Panc1 (cell line): ENCODE measurements at places on chromosomes 16 and 17. TPM values are rescaled to one million over a fixed set of nuclear protein-coding genes. Genes with fewer than 3 reads are reported as not detected.

Gene SNRNP25
- total RNA-seq = 83.5 TPM

Gene CD300E
- not detected for total RNA-seq

DNA sequence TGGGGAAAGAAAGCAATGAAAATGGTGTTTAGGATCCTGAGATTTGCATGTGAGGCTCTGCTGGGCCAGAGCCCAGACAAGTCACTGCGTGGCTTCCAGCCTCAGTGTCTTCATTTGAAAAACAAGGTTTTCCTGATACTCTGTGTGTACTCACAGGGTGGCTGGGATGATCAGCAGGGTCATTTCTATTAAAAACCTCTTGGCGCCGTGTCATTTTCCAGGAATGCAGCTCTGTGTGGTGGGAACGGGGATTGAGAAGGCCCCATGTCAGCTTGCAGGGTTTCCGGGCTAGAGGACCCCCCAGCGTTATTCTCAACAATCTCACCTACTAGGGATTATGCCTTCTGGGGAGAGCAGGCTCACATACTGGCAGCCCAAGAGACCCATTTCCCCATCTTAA lies 73.5 kb downstream of the FOXL1 start:
- DNase-seq = no peak

DNA sequence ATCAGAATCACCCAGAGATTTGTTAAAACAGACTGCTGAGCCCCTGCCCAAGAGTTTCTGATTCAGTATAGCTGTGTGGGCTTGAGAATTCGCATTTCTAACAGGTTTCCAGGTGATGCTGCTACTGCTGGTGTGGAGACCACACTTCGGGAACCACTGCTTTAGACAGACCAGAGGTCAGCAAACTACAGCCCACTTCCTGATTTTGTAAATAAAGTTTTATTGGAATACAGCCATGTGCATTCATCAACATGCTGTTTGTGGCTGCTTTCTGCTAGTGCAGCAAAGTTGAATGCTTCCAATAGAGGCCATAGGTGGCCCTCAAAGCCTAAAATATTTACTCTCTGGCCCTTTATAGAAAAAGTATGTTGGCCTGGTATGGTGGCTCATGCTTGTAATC lies 32.6 kb upstream of the CLEC19A start:
- DNase-seq = no peak

- DNase-seq = no peak
Measured at GRCh38 chr16:67245674-67246080, 1.6 kb downstream of the FHOD1 start.

GRCh38 chr16:47571049-47571448 lies 109.9 kb downstream of the PHKB start:
- no peak for DNase-seq

DNA sequence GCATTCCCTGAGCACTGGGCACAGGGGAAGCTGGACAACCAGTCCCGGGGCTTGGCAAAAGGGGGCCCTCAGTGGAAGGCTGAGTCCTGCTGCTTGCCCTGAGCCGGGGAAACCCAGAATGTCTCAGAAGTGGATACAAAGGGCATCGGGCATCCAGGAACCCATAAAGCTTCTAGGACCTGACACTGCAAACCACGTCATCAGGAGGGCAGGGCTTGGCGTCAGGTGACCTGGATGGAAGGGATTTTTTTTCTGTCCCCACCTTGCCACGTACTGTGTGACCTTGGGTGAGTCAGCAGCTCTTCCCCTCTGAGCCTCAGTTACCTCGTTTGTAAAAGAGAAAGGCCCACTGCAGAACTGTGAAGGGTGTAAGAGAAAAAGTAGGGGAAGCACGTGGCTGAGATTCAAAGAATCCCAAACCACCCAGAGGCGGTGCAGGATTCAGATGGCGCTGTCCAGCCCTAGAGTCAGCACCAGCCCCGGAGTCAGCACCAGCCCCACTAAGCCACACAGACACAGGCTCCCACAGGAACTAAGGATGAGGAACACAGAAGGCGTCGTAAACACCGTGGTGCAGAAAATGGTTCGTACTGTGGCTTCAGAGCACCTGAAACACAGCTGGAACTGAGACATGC lies 53.7 kb downstream of the C16orf95 start:
- no peak for DNase-seq

Gene ST6GALNAC1
- total RNA-seq = 0.15 TPM

GRCh38 chr17:47265983-47266541 lies 12.4 kb downstream of the ITGB3 start:
- no peak for DNase-seq

DNA sequence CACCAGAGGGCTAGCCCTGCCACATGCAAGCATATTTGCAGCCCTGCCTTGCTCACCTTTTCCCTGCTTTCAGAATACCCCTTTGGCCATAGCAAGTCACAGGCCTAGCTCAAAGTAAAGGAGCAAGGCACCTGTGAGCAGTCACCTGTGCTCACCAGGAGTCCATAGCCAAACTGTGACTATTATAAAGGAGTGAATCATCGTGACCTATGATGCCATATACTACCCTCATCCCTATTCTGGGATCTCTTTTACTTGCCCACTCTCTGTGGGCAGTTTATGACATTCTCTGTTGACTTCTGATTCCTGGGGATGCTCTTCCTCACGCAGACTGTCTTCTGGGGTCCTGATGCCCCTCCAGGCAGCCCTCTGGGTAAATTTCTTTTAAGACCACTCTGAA lies 200.5 kb upstream of the NLRP1 start:
- no peak for DNase-seq

GRCh38 chr16:67470359-67470758 lies 10.6 kb downstream of the ATP6V0D1 start:
- no peak for DNase-seq

GRCh38 chr16:1119766-1120576 lies 23.9 kb upstream of the C1QTNF8 start:
- DNase-seq = no peak

Gene RND2
- 0.59 TPM for total RNA-seq

DNA sequence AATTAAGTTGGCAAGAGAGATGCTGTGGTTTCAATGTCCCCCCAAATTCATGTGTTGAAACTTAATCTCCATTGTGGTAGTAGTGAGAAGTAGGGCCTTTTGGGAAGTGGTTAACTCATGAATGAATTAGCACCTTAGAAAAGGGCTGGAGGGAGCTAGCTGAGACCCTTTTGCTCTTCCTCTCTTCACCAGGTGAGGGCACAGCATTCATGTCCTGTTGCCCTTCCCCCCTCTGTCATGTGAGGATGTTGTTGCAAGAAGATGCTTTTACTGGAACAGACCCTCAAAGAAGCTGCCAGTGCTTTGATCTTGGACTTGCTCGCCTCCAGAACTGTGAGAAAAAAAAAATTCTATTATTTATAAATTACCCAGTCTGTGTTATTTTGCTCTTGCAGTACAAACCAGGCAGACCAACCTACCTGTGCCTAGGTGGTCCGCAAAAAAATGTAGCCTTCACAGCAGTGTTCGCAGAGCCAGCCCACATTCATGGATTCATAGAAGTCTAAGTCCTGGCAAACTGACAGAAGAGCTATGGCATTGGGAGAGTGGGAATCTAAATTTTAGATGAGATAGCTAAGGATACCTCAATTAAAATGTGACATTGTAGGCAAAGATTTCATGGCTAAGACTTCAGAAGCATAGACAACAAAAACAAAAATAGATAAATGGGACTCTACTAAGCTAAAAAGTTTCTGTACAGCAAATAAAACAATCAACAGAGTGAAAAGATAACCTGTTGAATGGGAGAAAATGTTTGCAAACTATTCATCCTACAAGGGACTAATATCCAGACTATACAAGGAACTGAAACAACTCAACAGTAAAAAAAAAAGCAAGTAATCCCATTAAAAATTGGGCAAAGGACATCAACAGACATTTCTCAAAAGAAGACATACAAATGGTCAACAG lies 32.0 kb upstream of the ABCA5 start:
- DNase-seq = no peak

DNA sequence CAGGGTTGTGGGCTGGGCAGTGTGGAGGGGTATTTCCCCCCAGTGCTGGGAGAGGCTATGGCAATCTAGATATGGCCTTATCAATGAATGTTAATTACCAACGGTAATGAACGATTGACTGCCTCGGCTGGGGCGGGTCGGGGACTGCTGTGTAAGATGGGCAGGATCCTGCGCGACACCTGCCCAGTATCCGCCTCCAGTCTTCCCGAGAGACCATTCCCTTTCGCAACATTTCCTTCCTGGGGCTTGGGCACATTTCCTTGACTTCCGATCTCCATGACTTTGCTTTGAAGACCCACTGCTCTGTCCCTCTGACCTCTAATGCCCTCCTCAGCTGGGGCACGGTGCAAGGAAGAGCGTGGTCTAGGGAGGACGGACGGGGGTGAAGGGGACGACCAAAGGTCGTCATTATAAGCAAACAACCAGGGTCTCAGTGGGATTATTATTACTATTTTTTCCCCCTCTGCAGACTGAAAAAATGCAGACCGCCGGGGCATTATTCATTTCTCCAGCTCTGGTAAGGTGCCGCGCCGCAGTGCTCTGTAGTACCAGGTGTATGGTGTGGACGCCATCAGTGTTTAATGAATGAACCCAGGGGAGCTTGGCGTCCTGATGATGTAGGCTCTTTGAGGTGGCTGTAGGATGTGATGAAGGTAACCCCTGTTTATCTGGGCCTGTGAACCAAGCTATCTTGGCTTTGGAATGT lies 506 bp downstream of the ATP5MC1 start:
- DNase-seq = no peak

Gene ARHGAP23
- total RNA-seq = 33.0 TPM

DNA sequence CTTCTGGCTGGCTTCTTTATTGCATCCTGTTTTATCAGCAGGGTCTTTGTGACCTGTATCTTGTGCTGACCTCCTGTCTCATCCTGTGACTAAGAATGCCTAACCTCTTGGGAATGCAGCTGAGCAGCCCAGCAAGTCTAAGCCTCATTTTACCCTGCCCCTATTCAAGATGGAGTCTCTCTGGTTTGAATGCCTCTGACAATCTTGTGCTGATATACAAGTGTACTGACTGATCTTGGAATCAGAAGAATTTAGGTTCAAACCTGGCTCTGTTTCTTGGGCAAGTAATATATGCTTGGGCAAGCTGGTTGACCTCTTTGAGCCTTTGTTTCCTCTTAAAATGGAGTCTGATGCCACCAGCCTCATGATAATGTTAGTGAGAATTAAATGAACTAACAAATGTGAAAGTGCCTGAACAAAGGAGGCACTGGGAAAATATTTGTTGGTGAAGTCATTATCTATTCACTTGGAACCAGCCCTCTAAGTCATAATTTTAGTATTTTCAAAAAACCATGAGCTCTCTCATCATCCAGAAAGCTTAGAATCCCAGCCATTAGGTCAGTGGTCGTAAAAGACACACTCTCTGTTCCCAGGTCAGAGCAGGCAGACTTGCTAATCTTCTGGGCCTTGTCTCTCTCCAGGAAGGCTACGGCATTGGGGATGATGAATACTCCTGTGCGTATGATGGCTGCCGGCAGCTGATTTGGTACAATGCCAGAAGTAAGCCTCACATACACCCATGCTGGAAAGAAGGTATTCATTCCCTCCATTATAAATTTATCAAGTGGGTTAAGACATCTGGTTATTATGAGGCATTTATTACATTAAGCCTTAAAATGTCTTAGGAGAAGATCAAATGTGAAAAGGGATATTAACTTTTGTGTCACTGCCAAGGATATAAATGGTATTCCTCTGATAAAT lies 18.1 kb upstream of the ARL2BP start:
- no peak for DNase-seq

DNA sequence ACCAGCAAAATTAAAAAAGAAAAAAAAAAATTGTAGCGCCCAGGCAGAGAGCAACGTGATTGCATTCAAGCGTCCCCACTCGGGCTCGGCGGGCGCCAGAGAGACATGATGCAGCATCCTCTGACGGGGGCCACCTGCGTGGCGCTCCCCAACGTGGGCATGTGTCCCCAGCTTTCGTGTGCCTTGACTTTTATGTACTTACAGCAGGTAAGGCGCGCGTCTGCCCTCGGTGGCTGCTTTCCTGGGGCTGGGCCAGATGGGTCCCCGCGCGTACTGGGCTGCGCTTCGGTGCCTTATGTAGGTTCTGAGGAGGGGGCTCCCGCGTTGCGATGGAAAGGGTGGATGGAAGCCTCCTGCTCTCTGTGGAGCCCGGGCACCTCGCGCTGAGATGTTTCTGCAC lies 28.4 kb upstream of the RBFOX1 start:
- DNase-seq = no peak

DNA sequence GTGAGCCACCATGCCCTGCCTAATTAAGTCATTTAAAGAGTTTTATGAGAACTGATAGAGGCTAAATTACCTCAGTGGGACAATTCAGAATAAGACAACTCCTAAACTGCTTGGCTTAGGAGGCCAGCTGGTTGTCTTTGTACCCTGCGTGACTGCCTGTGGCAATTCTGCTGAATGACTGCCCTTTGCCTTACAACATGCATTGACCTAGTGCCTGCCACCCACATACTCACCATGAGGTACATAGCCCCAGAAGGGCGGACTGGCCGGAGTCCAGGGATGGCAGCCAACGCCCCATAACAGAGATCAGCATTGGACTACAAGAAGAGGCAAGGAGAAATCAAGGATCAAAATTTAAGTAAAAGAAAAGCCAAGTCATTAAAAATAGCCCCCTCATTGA lies 7.3 kb downstream of the TAT start:
- DNase-seq = no peak

GRCh38 chr17:22512997-22513538 lies 820.7 kb downstream of the KCNJ18 start:
- DNase-seq = no peak

DNA sequence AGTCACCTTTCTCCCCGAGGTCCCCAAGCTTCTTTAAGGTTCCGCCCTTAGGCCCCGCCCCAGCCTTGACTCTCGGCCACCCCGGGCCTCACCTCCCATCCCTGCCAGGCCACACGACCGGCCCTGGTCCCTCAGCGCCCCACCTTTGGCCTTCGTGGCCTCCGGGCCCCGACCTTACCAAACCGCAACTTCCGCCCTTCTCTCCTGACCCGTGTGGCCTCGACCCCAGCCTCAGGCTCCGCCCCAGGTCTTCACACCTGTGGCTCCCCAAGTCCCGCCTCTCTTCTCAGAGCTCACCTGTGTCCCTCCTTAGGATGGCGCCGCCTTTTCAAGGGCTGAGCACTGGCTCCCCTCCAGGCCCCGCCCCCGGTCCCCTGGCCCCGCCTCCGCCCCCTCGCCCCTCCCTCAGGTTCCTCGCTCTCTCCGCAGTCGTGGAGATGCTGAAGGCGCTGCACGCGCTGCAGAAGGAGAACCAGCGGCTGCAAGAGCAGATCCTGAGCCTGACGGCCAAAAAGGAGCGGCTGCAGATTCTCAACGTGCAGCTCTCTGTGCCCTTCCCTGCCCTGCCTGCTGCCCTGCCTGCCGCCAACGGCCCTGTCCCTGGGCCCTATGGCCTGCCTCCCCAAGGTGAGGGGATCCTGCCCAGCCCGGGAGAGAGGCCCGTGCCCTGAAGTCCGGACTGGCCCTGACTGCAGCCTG lies 10.0 kb upstream of the CISD3 start:
- DNase-seq = no peak

GRCh38 chr17:41781404-41782110 lies 5.0 kb downstream of the JUP start:
- DNase-seq = no peak

DNA sequence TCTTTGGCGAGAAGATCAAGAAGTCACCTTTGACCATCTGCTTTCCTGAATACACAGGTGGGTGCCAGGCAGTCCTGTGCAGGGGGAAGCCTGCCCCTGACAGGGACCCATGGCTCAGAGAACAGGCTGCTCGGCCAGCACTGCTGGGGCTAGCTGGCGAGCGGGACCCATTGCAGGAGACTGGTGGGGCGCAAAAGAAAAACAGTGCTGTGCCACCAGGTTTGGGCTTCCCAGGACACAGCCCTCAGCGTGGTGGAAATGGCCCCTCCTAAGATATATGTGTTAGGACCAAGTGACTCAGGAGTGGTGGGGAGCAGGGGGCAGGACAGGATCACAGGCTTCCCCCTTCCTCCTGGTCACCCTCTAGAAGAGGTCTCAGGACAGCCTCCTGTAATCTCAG lies 73.9 kb downstream of the AMFR start:
- no peak for DNase-seq

Gene G6PC1
- total RNA-seq = 0.08 TPM

GRCh38 chr17:3772764-3773163 lies 28.2 kb downstream of the ITGAE start:
- no peak for DNase-seq
